ENCODE measurements at places on chromosomes 7 and 10.

DNA sequence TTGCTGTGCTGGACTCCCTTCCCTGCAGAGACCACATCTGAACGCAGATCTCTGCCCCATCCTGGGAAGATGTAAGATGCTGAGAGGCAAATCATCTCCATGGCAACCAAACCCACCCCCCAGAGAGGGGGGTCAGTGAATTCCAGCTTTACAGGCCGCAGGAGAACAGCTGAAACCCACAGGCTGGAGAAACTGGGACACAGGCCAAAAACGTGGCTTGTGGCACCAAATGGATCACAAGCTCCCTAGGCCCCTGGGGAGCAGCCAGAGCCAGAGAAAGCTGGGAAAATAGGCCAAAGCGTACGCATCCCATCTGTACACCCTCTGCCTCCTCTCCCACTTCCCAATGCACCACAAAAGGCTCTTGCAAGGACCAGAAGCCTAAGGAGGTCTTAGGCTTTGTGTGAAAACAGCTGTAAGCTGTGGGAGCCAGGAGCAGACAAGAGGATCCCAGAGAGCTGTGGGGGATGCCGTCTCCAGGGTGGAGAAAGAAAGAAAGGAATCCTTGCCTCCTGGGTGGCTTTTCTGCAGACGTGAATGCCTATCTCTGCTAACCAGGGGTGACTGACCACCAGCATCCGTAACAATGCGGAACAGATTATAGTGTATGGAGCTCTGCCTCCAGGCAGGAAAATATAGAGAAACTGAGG, 59.5 kb downstream of the TMEM130 start:
- no peak for DNase-seq

DNA sequence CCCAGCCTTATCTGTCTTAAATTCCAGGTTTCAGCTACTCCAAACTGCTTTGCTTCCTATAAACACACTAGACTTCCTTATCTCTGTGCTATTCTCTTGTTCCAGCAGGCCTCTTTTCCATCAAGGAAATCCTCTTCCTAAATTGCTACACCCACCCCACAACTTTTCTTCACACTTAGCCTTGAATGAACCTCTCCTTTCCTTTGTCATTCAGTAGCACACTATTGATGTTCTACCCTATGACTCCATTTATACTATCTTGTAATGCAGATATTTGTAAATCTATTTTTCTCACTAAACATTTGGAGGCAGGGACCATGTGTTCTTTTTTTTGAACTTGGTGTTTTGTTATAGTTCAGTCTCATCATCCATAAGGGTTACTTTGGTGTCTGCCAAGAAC, 3.7 kb downstream of the SLC16A9 start:
- DNase-seq, result no peak

- DNase-seq, result no peak
Observed at GRCh38 chr7:139362302-139362701, 2.6 kb downstream of the LUC7L2 start.

- no peak for DNase-seq
Observed at GRCh38 chr10:71964743-71965515, 734 bp downstream of the CHST3 start.

DNA sequence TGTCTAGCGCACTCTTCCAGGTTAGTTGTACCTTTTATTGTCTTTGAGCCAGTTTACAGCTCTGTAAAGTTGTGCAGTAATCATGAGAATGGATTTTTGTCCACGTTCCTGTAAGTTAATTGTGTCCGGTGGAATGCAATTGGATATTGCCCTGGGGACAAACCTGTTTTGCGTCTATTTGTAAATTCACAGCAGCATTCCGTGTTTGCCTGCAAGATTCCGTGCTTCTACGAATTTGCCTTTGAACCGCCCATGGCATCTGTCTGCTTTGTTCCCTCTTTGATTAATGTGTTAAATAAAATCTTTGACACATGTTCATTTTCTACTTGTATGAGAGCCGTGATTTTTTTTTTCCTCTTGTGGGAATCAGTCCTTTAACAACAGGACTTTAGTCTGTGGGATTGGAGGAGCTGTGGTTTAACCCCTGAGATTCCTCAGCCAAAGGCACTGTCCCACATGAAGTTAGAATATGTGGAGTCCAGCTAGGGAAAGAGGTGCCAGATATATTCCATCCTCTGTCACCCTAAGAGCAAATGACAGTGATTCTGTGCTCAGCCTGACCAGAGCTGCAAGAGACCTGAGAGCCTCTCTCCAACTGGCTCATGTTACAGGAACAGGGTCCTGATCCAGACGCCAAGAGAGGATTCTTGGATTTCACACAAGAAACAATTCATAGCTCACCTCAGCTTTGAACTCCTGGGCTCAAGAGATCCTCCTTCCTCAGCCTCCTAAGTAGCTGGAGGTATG, 126.3 kb downstream of the COL26A1 start:
- no peak for DNase-seq

GRCh38 chr7:69208276-69208675, 390.0 kb upstream of the AUTS2 start:
- DNase-seq, result no peak

DNA sequence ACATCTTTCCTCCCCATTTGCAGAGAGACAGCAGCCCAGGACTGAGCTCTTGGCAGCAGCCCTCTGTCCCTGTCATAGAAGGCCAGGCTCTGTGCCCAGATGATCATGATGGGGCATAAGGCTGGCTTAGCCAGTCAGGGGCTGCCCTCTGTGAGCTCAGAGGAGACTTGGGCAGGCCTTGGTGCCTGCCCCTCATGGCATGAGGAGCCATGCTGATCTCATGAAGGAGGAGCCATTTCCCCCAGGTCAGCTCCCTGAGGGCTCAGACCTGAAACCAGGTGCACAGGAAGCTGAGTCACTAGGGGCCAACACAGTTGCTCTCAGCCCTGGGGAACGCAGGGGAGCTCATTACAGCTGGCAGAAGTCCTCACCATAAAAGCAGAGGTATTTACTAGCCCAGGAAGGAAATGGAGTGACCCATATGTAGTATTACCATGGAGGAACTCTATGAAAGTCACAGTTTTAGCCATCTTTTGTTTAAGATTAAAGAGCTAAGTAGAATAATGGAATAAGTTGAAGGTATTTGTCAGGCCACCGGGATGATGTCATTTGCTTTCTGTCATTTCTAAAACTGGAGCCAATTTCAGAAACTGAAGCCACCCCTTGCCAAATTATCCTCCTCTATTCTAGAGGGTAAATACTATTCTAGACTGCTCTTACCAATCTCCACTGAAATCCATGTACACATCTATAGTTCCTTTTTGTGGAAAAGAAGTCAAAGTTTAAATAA, 362.4 kb upstream of the ZNF32 start:
- DNase-seq, result no peak

DNA sequence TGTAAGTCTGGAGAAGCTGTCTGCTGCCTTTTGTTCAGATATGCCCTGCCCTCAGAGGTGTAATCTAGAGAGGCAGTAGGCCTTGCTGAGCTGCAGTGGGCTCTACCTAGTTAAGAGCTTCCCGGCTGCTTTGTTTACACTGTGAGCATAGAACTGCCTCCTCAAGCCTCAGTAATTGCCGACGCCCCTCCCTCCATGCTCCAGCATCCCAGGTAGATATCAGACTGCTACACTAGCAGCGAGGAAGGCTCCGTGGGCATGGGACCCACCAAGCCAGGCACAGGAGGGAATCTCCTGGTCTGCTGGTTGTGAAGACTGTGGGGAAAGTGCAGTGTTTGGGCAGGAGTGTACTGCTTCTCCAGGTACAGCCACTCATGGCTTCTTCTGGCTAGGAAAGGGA, 26.4 kb upstream of the CXCL12 start:
- no peak for DNase-seq
